ENCODE measurements at places on chromosomes 12 and 14.

DNA sequence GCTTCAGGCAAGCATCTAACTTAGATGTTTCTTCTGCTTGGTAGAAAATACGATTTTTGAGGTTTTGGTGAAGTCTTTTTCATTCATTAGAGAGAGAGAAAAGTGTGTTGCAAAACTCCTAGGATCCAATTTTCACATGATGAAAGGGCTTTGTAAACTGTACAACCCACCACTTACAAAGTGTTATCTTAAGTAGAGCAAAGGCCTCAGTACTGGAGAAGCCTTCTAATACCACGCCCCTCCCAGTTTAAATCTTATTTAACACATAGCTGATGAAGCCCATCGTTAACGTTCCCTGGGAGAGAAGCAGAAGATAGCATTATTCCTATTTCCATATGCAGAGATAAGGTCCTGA, 869 bp downstream of the APOLD1 start:
- DNase-seq, result no peak

DNA sequence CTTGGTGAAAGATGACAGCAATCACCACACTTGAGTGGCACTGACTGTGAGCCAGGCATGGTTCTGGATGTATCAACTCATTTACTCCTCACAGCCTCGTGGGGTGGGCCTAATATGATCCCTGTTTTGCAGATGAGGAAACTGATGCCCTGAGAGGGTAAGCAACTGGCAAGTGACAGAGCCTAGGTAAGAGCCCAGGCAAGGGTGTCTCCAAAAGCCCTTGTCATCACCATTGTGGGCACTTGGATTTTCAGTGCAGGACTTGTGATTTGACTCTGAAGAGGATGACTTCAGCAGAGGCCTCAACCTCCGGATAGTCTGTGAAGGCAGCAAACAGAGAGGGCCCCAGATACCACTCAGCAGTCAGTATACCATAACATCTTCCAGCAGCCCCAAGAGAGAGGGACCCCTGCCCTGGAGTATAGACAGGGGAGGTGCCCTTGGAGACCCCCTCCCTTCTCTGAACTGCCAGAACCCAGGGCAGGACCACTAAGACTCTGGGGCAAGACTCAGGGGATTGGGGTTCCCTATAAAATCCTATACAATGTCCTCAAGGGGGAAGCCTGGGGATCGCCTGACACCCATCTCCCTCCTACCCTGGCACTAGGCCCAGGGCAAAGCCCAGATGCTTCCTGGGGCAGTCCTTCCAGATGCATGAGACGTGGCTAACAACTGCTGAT, 7.1 kb upstream of the KRT5 start:
- DNase-seq, result no peak

DNA sequence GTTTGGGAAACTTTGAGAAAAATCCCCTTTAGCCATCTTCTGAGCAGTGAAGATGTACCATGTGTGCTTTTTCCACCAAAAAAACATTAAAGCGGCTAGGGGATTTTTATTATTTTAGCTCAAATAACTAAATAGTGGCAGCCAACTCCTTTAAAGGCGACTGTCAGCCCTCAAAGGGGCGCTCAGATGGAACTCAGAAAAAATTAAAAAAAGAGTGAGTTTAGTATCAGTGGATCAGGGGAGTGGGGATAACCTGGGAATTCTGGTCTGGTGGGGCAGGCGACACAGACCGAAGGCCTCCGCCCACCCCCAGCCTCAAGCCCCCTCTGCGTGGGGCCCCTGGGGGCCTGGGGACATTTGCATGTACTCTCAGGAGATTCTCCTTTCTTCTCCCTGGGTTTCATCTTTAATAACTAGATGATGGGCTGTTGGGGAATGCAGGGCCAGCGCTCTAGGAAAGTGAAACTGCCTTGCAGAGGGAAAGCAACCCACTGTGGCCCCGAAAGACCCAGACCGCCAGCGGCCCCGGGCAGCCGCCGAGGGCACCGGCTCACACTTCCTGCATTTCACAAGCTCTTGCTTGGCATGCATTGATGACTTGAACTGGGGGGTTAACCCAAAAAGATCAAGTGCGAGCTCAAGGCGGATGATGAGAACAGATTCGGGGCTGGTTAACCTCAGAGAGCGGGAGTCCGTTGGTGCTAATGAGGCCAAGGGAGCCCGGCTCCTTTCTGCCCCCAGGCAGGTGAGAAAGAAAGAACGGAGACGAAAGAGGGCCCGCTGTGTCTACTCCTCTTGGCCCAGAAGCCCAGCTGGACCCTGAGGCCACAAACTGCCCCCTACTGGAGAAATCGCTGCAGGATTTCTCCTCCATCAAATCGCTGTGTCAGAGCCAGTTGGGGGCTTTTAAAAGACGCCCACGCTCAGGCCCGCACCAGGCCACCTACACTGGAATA, 7.3 kb upstream of the BATF start:
- DNase-seq, result peak; percentile 45

DNA sequence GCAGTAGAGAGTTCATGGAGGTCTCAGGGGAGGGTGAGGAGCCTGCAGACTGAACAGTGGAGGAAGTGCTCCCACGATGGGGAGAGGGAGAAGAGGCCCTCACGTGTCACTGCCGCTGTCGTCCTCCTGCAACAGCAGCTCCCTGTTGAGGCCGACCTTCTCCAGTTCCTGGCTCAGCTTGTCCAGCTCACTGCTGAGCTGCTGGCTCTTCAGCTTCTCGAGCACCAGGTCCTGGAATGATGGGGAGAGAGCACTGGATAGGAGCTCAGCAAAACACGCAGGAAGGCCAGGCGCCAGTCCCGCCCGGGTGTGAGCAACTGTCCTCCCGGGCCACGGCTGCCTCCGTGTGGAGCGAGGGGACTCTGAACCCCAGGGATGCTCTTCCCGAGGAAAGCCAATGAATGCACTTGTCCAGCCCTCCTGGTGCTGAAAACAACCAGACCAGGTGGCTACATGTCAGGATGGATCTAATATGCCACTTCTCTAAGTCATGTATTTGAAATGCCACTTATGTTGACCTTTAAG, 65.3 kb upstream of the GPR68 start:
- DNase-seq, result no peak

GRCh38 chr14:106879241-106879640, 1352.9 kb downstream of the TMEM121 start:
- DNase-seq, result peak; percentile 61

DNA sequence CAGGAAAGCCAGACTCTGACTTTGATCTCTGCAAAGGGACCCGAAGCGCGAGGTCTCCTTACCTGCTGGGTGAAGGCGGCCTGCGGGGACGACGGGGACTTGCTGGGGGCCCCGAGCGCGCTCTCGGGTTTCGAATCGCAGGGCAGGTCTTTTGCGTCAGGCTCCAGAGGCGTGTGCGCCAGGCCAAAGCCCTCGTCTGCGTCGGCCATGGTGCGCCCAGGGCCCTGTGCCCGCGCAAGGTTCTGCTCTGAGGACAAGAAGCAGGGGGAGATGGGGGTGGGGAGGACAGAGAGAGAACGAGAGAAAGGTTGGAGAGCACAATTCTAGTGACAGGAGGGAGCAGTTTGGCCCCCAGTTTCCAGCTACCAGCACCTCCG, 2.3 kb downstream of the TBX5 start:
- no peak for DNase-seq
